Foreskin fibroblast (primary cell): ENCODE measurements at places on chromosomes 11 and 22.
A peak's percentile ranks its signal among the peaks of the same experiment; 100 is the strongest.

DNA sequence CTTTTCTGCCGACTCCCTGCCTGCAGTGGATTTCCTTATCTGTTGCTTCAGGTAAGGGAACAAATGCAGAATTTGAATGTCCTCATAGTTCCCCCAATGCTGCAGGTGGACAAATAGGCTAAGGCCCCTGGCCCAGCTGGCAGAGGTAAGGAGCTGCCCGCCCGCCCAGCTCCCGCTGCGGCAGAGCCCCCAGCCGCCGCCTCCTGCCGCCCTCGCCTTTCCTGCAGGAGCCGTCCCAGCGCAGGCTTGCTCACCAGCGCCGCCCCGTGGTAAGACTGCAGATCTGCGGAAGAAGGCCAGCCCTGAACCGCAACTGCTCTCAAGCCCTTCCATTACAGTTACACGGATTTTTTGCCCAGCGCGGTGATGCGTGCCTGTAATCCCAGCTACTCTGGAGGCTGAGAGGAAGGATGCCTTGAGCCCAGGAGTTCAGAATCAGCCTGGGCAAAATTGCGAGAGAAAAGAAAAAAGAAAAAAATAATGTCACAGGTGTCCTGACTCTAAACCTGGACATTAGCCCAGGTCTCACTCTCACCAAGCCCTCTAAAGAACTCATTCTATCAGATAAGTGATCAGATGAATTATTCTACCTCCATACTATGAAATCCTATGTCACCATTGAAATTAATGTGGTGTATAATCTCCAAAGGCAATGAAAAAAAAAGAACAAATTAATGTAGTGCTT is 51.2 kb upstream of the EMID1 start:
- peak; percentile 24 for DNase-seq

DNA sequence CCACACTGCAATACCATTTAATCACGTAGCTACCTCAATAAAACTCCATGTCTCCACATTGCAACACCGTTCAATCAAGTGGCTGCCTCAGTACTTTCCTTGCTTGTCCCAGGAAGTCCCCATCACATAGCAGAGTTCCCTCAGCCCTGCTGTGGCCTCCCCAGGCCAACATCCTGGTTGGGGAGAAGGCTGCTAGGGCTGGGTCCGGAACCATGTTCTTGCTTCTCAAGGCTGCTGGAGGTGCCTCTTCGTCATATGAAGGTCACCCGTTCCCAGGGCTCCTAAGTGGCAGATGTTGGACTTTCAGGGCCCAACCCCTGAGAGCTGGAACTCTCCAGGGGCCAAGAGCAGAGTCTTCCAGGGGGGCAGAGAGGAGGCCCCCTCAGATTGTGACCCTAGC is 3.3 kb downstream of the ART5 start:
- DNase-seq, result no peak

GRCh38 chr22:21009638-21010425 is 5.1 kb upstream of the P2RX6 start:
- peak; percentile 73 for DNase-seq

- no peak for DNase-seq
Measured at GRCh38 chr22:35140879-35141745, 75.2 kb downstream of the ISX start.

DNA sequence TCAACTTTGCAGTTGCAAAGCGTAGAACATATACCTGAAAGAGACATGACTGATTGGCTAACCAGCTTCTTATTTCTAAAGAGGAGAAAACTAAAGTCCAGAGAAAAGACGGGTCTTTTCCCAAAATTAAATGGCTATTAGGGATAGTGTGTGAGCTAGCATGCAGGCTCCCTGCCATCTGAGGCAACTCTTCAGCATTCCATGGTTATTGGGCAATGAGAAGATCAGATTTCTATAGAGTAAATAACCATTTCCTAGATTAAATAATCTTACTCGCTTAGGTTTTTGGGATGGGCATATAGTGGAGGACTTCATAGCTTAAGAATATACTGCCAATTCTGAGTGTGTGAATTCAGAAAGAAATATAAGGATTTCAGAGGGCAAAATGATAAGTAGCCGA is 95.0 kb downstream of the PDHX start:
- DNase-seq, result peak; percentile 68

GRCh38 chr11:68532727-68533369 is 72.3 kb downstream of the PPP6R3 start:
- no peak for DNase-seq

- DNase-seq, result no peak
Measured at GRCh38 chr11:116211147-116211546, 561.6 kb downstream of the BUD13 start.

DNA sequence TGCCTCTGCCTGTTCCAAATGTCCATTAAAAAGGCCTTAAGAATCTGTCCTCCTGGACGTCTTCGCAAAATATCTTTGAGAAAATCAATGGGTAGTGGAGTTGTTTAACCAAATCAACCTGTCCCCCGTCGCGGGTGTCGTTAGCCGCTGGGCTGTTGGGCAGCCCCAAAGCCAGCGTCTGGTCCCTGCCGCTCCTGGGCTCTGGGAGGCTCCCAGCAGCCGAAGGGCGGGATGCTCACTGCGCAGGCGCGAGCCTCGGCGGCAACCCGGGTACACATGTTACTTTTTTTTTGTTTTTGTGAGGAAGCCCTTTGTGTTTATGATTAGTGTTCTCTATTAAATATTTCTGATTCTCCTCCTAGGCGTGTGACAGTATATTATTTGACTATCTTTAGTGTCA is 12.6 kb downstream of the MMP10 start:
- no peak for DNase-seq

GRCh38 chr11:109795234-109795633 is 298.0 kb upstream of the ZC3H12C start:
- peak; percentile 24 for DNase-seq

DNA sequence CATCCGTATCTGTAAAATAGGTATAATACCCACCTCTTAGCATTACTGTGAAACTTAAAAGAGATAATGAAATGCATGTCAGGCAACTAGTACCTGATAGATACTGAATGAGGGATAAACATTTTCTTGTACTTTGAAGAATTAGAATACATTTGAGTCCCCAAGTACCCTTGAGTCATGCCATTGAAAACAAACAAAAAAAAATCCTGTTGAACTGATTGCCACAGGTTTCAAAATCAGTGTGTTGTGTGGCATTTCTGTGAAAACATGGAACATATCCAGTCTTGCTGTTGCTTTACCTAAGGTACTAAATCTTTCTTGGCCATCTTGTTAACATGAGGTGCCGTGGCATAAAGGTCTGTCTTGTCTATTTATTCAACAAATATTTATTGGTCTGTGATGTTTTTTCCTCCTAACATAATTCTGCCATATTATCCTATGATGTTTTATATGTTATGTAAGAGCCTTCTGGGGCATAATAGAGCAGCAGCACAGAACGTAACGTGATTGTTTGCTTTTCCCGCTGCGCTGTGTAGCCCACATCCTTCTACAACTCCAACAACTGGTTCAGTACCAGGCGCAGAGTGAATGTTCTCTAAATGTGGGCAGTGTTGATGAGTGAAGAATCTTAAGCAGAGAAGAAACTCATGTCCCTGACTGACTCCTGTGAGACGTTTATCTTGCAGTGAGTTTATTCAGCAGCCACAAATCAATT is 79.3 kb upstream of the RAB1B start:
- DNase-seq, result no peak

DNA sequence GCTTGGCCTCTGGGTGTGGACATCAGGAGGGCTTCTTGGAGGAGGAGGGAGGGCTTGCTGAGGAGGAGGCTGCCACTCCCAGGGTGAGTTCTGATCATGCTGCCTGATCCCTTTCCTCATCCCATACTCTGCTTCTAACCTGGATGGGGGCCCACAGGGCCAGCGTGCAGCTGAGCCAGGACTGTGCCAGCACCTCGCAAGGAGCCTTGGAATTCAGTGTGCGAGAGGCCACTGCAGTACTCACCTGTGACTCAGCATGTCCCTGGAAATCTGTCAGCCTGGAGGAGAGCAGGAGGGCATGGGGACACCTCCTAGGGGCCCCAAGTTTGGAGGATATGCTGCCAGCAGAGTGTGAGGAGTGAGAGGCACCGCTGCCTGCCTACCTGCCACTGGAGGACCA is 4.2 kb upstream of the GAB4 start:
- DNase-seq, result no peak

- DNase-seq, result peak; percentile 9
Measured at GRCh38 chr11:115612046-115612730, 108.0 kb upstream of the CADM1 start.

GRCh38 chr22:29744902-29745301 is 21.9 kb downstream of the ZMAT5 start:
- peak; percentile 93 for DNase-seq

GRCh38 chr11:35632301-35632700 is 14.0 kb downstream of the FJX1 start:
- DNase-seq, result peak; percentile 74

DNA sequence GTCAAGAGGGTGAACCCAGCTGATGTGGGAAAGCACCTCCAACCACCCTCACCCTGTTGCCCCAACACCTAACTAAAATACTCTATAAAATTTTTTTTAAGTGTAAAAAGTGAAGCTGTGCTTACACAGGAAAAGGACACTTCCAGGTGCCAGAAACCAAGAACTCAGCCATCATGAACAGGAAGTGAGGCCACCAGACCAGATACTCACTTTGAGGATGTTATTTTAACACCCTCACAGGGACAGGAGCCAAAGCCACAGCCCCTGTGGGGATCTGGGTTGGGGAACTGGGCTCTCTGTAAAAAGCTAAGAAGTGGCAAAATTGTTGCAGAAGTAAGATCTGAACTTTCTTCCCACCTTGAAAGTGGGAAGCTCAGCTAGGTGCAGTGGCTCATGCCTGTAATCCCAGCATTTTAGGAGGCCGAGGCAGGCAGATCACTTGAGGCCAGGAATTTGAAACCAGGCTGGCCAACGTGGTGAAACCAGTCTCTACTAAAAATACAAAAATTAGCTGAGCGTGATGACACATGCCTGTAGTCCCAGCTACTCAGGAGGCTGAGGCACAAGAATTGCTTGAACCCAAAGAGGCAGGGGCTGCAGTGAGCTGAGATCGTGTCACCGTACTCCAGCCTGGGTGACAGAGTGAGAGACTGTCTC is 3.8 kb downstream of the RSPH14 start:
- DNase-seq, result peak; percentile 16

- no peak for DNase-seq
Measured at GRCh38 chr11:26087120-26087935, 244.6 kb upstream of the ANO3 start.

- no peak for DNase-seq
Measured at GRCh38 chr11:69257838-69258658, 35.9 kb upstream of the MYEOV start.

DNA sequence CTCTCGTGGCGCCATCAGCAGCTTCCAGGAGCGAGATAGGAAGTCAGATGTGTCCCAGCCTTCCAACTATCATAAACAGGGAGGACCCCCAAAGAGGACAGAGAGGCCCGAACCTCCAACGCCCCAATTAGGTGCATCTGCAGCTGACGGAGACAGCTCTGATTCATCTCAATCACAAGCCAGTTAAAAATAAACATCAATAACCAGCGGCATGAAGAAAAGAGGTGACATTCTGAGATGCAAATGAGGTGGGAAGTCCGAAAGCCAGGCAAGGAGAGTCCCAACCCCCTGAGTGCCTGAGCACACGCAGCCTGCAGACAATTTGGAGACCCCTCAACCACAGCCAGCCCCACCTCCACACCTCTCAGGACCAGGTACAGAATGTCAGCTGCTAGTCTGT is 28.1 kb upstream of the IGSF9B start:
- no peak for DNase-seq

- DNase-seq, result no peak
Measured at GRCh38 chr11:1342946-1343345, 33.5 kb upstream of the TOLLIP start.

DNA sequence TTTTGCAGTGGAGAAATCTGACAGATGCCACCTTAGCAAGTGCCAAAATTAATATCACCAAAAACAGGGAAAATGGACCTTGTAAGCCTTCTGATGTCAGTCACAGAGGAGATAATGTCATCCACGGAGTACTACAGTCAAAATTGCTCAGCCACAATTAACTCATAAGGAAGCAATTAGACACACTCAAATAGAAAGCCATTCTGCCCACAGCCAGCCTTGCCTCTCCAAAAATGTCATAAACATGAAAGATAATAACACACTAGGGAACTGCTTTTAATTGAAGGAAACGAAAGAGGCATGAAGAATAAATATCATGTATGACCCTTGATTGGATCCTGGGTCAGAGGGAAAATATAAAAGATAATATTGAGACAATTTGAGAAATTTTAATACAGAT is 505.6 kb upstream of the API5 start:
- DNase-seq, result no peak

DNA sequence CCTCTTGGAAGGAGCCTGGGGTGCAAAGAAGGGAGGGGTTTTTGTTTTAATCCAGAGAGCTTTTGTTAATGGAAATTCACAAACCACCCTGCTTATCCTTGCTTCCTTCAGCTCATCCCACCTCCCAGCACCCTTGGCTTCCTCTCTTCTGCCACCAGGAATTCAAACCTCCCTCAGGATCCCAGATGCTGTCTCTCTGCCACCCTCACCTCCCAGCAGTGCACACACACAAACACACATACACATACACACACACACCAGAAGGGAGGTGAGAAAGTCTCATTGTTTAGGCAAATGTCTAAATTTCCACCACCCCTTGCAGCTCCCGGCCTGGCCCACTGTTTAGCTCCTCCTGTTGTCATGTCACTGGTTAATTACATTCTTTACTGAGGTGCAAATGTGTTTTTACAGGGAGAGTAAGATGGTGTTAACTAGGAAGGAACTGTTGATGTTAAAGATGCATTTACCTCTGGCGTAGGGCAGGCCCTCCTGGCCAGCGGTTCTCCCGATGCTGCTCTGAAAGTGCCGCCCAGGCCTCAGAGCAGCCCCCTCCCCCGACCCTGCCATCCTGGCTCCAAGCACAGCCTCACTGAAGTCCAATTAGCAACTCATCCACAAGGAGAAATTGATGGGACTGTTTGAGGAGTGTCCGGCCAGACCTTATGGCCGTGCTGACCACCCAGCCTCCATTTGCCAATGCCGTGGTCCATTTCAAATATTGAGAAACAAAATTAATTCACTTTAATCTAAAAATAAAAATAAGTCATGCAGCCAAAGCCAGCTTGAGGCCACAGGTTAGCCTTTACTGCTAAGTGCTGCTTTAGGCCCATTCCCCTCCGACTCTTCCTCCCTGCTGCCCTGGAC is 165.4 kb downstream of the FEZ1 start:
- DNase-seq, result no peak

DNA sequence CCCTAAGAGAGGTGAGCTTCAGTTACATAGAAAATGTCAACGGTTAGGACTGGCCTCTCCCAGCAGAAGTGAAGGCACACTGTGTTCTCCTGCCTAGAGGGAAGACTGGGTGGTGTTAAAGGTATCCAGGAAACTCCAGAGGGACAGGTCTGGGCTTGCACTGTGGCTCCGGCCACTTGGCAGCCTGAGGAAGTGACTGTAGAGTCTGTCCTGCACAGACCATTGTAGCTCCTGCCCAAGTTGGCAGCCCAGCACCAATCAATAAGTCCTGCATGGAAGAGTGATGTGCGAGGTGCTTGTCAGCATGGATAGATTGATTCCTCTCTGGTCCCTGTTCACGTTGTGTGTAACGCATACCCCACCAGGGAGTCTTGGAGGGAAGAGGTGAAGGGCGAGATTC is 284.8 kb downstream of the TENM4 start:
- no peak for DNase-seq

- DNase-seq, result no peak
Measured at GRCh38 chr11:34243600-34244464, 114.0 kb downstream of the ABTB2 start.

GRCh38 chr22:40654522-40655167 is 18.1 kb upstream of the MRTFA start:
- peak; percentile 85 for DNase-seq

GRCh38 chr22:17612057-17612456 is 16.5 kb downstream of the ATP6V1E1 start:
- DNase-seq, result peak; percentile 68

GRCh38 chr11:118079491-118079890 is 2.6 kb downstream of the TMPRSS4 start:
- no peak for DNase-seq

- DNase-seq, result peak; percentile 40
Measured at GRCh38 chr11:85766721-85767161, 44.2 kb downstream of the SYTL2 start.
